ENCODE measurements at places on chromosomes 5 and 9.

DNA sequence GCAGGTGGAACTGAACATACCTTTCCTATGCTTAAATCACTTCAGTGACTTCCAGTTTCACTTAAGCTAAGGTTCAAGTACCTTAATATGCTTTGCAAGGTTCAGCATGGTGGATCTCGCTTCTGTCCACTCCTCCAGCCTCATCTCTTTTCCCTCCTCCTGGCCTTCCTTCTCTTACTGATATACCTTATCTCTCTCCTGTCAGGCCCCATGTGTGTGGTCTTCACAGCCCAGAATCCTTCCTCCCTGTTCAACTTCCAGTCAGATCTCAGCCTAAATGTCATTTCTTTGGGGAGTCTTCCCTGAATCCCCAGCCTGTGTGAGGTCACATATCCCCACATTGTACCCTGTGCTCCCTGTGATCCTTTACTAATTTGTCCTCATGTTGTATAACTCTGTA lies 87.7 kb downstream of the ANGPTL2 start:
- DNase-seq: no peak

DNA sequence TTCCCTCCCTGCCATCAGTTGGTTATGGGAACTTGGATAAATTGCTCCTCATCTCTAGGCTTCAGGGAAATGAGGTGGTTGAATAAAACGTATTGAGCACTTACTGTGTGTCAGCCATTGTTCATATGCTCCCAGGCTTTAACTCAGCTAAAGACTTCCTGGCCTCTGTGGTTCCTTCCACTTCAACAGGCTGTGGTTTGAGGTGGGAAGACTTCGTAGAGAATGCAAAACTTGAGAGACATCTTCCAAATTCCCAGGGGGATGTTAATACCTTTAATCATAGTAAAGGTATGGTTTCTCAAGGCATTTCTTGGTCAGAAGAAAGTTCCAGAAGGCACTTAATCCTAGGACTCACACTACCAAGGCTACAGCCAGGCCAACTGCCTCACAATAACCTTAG lies 1.5 kb upstream of the GPX3 start:
- DNase-seq: no peak

GRCh38 chr5:5919411-5919810 lies 458.9 kb downstream of the MED10 start:
- DNase-seq: no peak

GRCh38 chr5:158979749-158980521 lies 119.8 kb downstream of the EBF1 start:
- no peak for DNase-seq

DNA sequence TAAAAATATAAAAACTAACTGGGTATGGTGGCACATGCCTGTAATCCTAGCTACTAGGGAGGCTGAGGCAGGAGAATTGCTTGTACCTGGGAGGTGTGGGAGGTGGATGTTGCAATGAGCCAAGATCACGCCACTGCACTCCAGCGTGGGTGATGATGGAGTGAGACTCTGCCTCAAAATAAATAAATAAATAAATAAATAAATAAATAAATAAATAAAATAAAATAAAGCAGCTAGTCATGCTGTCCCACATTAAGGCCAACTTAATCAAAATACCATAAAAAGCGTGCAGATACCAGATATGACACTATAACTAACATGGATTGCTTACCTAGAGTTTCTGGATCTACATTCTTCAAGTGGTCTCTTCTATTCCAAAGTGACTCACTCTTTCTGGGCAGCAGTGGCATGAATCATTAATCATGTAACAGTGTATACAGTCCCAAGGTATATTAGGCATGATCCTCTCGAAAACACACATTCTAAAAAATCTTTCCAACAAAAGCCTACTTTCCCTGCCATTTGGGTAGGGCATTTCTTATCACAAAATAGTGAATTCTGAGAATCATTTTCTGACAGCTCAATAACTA lies 187.1 kb downstream of the ELAVL2 start:
- DNase-seq: no peak
